Activated CD8-positive, alpha-beta T cell treated with anti-CD3 and anti-CD28 coated beads, Interleukin-2, amount 10 ng/mL, durations not matched to agents 7 days and 5 days (primary cell): ENCODE measurements at places on chromosomes 5 and 9.

DNA sequence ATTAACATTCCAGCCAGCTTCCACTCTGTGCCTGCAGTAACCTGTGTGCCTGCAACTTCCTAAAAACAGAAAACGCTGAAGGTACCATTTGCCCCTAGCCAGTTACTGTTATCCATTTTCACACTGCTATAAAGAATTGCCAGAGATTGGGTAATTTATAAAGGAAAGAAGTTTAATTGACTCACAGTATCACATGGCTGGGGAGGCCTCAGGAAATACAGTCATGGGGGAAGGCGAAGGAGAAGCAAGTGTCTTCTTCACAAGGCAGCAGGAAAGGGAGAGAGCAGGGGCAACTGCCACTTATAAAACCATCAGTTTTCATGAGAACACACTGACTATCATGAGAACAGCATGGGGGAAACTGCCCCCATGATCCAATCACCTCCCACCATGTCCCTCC is 31.2 kb downstream of the PTCD2 start:
- no peak for DNase-seq

DNA sequence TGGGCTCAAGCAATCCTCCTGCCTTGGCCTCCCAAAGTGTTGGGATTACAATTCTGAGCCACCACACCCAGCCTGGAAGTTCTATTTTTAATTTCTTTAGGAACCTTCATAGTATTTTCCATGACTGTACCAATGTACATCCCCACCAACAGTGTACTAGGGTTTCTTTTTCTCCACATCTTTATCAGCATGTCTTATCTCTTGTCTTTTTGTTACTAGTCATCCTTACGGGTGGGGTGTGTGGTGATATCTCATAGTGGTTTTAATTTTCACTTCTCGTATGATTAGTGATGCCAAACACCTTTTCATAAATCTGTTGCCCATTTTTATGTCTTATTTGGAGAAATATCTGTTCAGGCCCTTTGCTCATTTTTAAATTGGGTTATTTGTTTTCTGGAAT is 123.0 kb upstream of the MEF2C start:
- no peak for DNase-seq

DNA sequence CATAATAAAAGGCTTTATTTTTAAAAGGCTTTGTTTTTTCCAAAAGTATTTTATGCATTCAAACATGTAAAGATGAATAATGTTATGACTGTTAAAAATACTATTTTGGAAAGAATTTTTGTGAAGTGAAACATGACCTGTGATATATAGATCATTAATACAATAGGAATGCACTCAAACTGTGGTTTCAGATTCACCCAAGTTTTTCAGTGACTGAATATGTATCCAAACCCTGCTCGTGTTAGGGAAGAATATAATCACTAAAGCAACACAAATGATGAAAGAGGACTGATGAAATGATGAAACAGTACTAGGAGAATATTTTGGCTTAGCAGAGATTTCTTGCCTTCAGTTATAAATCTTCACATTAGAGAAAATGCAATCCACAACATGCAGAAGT is 278.0 kb downstream of the ADAMTS6 start:
- DNase-seq, result no peak

DNA sequence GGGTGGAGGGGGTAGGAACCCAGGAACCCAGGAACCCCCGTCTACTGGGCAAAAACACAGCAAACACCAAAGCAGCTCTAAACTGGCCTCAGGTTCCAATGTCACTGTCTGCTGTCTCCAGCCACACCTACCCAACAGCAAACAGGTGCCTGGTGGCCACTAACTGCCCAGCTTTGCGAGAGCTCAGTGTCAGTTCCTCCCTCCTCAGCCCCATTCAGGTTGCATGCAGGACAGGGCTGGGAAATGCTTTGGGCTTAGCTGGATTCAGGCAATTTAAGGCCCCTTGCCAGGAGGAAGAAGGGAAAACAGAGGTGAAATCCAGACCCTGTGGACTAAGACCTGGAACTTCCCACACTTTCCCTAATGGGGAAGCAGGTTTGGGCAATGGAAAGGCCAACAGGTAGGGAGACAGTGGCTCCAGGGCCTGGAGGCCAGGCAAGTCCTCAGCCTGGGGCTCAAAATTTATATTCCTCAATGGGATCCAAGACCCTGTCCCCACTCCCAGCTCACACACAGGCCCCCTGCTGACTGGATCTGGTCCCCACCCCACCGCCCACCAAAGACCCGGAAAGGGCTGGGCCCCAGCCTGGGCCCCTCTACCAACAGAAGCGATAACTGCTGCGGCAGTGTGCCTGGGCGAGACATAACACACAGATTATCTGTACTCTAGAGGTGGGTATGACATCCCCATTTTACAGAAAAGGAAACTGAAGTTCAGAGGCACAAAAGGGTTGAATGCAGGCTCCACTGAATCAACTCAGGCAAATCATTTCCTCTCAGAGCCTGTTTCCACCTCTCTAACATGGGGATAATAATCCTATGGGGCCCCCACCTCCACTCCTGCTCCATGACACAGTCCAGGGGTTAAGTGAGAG is 3.5 kb downstream of the EEIG1 start:
- no peak for DNase-seq

GRCh38 chr5:74765201-74765600 is 1.7 kb downstream of the GFM2 start:
- DNase-seq, result no peak

DNA sequence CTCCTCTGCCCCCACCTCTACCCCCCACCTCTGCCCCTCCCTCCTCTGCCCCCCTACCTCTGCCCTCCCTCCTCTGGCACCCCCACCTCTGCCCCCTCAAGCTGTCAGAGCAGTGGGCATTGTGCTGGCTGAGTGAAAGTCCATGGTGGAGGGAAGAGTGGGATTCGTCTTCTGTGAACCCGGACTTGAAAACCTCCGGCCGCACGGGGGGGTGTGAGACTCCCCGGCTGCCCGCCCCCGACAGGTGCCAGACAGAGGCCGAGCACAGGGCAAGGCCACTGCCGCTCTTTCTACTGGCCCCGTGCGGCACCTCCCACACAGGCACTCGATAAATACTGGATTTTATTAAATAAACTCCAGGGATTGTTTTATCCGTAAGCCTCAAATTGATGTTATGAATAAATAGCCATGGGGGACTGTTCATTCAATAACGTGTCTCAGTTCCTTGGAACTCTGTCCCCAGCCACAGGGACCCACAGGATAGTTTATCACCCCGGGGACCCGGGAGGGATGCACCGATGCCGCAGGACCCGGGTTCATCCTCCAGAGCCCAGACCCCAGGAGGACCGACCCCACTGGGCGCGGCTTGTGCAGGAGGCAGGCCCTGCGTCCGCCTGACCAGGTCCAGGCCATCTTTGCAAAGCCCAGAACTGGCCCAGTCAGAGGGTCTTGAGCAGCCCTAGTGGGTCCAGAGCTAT is 2.6 kb upstream of the QRFP start:
- DNase-seq, result no peak

- no peak for DNase-seq
These were observed 1379.3 kb upstream of the ACO1 start for GRCh38 chr9:31005086-31005665.

GRCh38 chr9:112028242-112029221 is 131.9 kb downstream of the UGCG start:
- DNase-seq, result no peak
